ENCODE measurements at places on chromosomes 11 and 22.

DNA sequence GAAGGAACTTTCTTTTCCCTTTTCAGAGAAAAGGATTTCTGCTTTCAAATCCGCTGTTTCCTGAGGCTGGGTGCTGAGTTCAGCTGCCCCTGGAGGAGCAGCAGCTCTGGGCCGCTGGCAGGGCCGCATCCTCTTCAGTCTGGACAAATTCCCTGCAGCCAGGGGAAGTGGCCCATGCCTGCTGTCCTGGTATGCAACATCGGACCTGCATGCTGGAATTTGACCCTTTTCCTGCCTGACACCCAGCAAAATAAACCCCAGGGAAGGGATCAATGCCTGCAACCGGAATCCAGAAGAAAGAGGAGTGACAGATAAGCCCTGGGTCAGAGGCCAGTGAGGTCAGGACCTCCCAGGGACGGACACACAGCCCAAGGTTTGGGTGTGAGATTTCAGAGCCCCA, 54.1 kb upstream of the LINC01488 start:
- no peak for DNase-seq

- DNase-seq, result no peak
Observed at GRCh38 chr22:46454504-46455269, 82.7 kb downstream of the CELSR1 start.

DNA sequence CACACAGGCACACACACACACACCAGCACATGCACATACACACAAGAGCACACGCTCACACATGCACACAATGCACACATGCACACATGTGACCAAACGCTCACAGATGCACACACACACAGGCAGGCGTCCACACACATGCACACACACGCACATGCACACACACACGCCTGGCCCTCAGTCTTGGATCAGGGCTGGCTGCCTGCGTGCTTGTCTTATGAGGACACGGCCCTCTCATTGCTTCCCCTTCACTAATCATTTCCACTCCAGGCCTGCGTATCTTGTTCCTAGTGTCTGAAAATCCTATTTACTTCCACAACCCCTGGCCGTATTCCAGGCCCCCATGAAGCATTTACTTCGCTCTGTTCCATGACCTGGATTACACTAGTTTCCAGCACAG, 740.5 kb downstream of the BRD1 start:
- DNase-seq, result no peak

DNA sequence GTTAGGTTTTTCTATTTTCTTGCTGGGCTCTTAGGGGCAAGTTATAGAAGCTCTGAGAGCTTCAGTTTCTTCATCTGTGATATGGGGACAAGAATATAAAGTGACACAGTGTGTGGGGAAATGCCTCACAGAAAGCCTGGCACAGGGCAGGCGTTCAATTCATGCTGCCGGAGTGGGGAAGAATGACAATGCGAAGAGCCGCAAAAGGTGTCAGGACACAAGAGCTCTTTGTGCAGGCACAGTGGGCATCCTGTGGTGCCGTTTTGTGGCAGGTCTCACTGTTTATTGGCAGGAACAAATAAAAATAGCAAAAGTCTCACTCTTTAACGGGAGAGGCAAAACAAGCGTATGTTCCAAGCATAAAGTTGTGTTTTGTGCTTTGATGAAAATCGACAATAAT, 112.1 kb downstream of the TIMP3 start:
- no peak for DNase-seq

- DNase-seq, result no peak
Observed at GRCh38 chr22:45207981-45208664, 32.6 kb downstream of the KIAA0930 start.

GRCh38 chr11:72173291-72173690, 18.6 kb upstream of the FOLR1 start:
- no peak for DNase-seq

GRCh38 chr11:125174686-125175085, 10.1 kb downstream of the PKNOX2 start:
- DNase-seq, result no peak

DNA sequence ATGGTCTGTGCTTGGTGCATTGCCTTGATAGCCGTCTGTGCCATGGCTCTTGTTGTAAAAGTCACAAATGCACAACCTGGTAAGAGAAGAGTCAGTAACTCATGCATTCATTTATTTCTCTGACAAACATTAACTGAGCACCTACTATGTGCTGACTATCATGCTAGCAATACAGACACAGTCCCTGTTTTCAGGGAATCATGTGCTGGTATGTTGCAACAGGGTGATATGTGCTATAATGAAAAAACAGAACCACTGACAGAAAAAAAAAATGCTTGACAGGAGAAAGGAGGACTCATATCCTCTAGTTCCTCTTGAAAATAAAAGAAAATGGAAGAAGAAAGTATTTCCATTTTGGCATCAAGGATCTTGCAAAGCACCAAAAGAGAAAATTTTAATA, 34.5 kb upstream of the RAPSN start:
- DNase-seq, result no peak

GRCh38 chr11:130133716-130134115, 25.9 kb upstream of the ST14 start:
- DNase-seq, result no peak

GRCh38 chr22:36613958-36614357, 85.0 kb upstream of the EIF3D start:
- DNase-seq, result no peak

GRCh38 chr11:61071208-61071681, 31.0 kb upstream of the CD5 start:
- peak; percentile 75 for DNase-seq

- no peak for DNase-seq
Observed at GRCh38 chr11:44306052-44306917, 3.7 kb downstream of the ALX4 start.

DNA sequence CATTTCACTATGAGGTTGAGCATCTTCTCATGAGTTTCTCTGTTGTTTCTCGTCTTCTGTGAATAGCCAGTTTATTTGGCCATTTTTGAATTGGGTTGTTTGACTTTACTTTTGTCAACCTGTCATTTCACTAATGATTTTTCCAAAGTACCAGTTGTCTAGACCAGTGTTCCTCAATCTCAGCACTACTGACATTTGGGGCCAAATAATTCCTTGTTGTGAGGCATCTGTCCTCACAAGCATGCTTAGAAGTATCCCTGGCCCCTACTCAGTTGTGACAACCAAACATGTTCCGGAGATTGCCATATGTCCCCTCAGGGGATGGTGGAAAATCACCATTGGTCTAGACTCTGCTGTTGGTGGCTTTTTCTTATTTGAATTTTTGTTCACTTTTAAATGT, 87.7 kb upstream of the GNAZ start:
- DNase-seq, result no peak

DNA sequence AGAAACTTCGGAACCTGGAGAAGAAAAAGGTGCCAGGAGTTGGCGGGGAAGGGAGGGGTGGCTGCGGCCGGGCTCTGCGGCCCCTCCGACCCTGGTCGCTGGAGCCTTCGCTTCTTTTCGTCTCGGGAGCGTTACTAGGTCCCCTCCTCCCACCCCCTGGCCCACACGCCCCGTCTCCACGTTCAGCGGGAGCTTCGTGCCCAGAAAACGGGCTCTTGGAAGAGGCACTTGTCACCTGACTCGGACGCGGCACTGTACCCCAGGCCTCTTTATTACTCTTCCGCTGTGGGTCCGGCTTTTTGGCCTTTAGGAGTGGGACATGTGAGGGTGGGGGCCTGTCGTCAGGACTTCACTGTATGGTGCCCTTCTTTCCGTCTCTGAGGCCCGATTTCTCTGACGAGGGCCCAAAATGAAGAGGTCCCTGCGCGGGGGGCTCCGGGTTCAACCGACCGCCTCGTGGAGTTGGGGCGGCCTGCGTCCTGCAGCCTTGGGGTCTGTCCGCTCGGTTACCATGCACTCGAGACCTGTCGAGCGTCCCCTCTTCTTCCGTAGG, 1.2 kb downstream of the CAPRIN1 start:
- DNase-seq, result no peak

GRCh38 chr11:105986554-105986953, 35.5 kb downstream of the MSANTD4 start:
- no peak for DNase-seq

DNA sequence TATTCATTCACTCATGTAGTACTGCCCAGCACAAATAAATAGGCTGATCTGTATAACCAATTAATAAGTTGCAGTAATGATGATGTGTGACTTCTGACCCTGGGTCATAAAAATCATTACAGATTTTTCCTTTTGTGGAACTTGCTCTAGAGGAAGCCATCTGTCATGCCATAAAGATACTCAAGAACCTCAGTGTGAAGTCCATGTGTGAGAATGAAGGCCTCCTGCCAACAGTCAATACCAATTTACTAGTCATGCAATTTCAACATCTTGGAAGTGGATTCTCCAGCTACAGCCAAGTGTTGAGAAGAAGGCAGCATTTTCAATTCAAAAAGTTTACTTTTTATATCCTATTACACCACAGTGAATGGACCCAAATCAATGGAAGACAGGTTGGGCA, 435.6 kb upstream of the LRRC4C start:
- DNase-seq, result no peak
